Posterior vena cava (tissue), 2 donors: ENCODE measurements at places on chromosomes 5 and 9.

- no peak for DNase-seq
Measured at GRCh38 chr9:91360551-91361290, 997 bp downstream of the AUH start.

DNA sequence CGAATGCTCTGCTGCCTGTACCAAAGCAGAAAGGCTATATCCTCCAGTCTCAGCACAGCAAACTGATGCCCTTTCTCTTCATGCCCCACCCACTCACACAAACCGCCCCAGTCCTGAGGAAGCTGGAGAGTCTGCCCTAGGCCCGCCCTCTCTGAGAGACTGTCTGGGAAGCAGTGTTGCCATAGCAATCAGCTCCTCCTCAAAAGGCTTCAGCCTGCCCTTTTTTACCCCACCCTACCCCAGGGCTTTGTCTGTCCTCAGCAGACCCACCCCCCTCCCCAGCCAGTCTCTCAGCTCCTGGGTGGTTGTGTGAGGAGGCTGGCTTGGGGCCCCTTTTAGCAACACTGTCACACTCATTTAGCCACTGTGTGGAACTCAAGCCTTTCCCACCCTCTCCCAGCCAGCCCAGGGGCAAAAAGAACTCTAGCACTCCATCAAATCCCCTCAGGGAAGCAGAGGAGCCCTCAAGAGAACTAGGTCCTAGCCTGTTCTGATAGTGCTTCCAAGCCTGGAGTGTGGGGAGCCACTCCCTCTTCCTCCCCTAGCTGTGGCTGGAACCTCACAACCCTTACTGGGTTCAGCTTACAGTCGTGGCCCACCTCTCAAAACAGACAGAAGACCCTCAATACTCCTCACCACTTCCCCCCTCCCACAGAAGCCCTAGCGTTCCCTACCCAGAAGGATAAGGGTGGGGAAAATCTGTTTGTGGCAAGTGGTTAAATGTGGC, 1.4 kb downstream of the ATOSB start:
- DNase-seq, result peak; percentile 95

GRCh38 chr5:77168161-77168878, 42.2 kb upstream of the PDE8B start:
- peak; percentile 84 for DNase-seq

GRCh38 chr9:135480940-135481310, 1.3 kb downstream of the PPP1R26 start:
- no peak for DNase-seq

- no peak for DNase-seq
Measured at GRCh38 chr5:52725065-52725746, 62.5 kb upstream of the ITGA1 start.

- no peak for DNase-seq
Measured at GRCh38 chr9:133258061-133259015, 16.7 kb downstream of the ABO start.

DNA sequence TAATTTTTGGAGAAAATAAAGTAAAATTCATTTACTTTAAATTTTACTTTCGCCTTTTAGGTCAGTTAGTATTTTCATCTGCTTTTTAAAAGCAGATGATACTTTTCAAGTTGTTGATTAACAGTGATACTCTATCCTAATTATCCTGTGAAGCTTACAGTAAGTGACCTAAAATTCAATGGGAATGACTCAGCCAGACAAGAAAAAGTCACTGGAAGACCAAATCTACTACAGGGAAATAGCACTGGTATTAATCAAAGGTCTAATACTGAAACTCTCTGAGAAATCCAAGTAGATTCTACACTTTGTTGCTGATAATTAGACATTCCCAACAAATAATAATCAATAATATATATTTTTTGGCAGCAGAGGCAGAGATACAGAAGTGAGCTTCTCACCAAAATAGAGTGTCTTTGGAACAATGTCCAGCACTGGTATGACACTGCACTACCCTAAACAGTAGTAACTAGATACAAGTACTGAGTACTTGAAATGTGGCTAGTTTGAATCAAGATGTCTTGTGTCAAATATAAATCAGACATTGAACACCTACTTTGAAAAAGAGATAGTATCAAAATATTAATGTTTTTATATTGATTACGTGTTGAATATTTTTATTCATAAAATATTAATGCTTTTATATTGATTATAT, 22.8 kb upstream of the ELL2 start:
- DNase-seq, result no peak

DNA sequence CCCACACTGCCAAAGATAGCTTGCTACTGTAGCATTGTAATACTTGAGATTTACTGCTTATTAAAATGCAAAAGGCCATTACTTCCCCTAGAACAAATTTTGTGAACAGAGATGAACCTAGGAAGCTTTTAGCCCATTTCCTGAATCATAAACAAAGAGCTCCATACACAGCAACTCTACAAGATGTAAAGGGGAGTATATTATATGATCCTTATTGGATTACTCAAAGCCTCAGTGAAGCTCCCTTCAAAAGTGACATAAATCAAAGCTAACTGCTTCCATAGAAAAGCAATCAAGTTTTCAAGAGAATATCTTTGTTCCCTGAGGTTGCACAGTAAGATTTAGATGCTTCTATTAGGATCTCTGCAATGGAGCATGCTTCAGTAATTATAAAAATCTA, 629.8 kb downstream of the EFNA5 start:
- DNase-seq, result no peak

- DNase-seq, result no peak
Measured at GRCh38 chr9:18448101-18448500, 25.9 kb upstream of the ADAMTSL1 start.

DNA sequence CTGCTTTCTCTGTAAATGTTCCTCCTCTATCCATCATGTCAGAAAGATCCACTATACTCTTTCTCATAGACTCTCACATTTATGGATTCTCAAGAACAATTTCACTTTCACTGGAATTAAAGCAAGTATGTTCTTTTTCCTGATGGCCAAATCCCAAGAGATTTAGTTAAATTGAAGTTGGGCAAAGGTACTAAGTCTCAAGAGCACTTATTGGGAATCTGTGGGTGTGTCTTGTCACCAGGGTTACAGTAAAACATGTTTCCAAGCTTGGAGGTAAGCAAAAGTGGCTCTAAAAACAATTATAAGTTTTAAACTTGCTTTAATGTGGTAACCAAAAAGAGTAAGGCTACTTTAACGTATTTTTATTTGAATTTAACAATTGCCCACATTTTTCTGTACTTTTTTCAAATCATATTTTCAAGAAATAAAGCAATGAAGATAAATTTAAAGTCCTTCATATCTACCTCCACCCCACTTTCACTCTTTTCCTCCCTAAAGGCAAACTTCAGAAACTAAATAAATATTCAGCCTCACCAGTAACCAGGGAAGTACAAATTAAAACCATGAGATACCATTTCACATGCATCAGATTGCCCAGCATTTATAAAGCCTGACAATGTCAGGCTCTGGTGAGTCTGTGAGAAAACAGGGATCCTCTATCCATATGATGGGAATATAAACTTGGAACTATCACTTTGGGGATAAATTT, 387.4 kb downstream of the CETN3 start:
- no peak for DNase-seq

GRCh38 chr5:150162142-150162513, 4.5 kb upstream of the CDX1 start:
- no peak for DNase-seq

- DNase-seq, result no peak
Measured at GRCh38 chr9:107016383-107016782, 153.4 kb downstream of the ZNF462 start.

GRCh38 chr5:50653946-50654345, 12.5 kb upstream of the PARP8 start:
- DNase-seq, result no peak

GRCh38 chr5:112492291-112492690, 73.2 kb upstream of the EPB41L4A start:
- DNase-seq, result no peak

DNA sequence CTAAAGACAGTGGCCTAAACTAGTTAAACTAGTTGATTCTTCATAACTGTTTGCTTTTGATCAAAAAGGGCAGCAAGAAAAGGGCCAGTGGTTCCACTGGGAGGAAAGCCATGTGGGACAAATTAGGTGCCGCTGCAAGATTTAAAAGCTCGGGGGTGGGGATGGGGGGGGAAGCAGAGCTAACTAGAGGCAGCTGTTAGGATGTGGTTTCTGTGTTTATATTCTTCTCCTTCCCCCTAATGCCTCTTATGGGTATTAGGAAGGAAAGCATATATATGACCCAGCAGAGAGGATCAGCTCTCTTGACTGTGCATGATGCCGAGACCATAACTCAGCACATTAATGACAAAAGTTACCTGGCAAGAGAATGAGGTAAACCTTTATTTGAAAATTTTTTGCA, 65.7 kb downstream of the EFNA5 start:
- DNase-seq, result no peak

DNA sequence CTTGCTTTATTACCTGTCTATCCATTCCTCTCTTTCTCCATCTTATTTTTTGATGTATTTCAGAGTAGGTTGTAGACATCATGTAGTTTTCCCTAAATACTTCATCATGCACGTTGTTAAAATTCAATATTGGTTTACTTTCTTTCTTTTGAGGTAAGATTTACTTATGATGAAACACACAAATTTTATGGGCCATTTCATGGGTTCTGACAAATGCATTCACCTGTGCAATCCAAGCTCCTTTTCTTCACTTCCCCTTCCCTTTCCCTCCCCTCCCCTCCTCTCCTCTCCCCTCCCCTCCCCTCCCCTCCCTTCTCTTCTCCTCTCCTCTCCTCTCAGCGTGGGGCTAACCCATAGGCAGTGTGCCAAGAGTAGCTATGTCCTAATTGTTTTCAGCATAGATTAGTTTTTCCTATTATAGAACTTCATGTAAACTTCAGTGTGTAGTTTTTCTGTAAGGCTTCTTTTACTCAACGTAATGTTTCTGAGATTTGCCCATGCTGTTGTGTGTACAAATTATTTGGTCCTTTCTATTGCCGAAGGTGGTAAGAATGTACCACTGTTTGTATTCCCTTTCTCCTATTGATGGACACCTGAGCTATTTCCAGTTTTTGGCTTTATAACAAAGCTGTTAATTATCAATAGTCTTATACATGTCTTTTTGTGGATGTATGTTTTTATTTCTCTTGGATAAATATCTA, 92.9 kb upstream of the CLINT1 start:
- DNase-seq, result no peak

DNA sequence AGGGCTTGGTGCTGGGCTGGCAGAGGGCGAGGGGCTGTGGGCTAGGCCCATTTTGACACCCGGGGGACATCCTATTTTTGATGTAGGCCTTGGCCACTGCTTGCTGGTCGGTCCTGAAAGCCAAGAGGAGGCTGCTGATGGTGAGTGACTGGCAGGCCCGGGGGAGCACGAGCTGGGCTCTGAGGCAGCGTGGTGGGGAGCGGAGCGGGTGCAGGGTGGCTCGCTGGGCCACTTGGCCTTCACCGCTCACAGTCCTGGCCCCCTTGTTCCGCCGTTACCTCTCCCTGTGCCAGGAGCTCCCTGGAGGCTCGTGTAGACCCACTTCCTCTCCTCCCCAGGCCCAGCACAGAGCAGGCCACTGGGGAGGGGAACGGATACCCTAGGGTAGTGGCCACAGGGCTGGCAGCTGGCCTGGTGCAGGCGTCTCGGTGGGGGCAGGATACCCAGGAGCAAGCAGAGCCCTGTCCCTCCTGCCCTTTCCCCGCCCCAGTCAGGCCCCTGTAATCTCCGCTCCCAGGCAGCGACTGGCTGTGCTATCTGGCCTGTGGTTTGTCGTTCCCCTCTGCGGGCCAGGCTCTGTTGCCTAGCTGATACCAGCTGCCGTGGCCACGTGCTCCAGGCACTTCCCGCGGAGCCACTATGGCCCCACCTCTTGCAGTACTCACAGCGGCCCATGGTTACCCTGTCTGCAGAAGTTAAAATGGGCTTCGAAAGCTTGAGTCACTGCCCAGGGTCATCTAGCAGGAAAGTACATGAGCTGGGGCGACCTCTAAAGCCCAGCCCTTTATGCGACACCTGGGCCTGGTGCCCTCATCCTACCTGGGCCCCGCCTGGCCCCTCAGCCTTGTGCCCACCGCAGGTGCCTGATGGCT, 11.7 kb upstream of the DOLPP1 start:
- peak; percentile 90 for DNase-seq

DNA sequence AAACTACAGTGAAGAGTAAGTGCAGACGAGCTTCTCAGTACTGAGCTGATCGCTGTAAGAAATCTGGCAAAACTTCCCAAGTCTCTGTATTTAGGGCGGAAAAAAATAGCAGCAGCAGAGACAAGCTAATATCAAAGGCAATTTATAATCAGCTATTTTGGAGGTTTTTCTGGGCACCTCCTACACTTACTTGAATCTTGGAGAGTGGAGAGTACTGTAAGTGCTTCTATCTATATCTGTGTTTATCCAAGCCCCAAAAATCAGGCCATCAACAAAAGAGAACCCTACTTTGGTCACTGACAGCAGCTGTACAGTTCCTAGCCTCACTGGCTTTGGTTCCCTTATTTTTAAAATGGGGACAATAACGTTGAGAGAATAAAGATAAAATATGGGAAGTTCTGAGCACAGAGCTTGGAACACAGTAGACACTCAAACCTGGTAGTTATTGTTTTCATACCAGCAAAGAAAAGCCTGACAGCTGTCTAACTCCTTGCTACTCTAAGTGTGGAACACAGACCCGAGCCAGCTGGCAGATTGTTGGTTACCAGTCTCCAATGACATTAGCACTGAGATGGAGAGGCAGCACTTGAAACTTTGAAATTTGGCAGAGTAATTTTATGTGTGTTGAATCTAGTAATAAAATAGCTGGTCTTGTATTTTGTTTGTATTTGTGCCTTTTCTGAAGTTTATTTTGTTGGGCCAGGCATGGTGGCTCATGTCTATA, 96.0 kb upstream of the SLC28A3 start:
- DNase-seq, result no peak

DNA sequence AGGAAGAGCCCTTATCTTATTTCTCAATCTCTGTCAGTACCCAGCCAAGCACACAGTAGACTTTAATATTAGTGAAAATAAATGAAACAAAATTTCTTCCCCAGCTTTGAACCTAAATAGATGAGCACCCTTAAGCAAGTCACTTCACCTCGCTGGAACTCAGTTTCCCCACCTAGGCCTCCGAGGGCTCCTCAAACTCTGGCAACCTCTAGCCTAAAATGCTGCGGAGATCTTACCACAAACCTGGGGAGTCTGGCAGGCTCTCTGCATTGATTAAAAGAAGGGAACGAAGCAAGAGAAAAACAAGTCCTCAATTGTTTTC, 326 bp downstream of the RIGI start:
- DNase-seq, result no peak

GRCh38 chr5:167995844-167996425, 295.5 kb upstream of the WWC1 start:
- no peak for DNase-seq

DNA sequence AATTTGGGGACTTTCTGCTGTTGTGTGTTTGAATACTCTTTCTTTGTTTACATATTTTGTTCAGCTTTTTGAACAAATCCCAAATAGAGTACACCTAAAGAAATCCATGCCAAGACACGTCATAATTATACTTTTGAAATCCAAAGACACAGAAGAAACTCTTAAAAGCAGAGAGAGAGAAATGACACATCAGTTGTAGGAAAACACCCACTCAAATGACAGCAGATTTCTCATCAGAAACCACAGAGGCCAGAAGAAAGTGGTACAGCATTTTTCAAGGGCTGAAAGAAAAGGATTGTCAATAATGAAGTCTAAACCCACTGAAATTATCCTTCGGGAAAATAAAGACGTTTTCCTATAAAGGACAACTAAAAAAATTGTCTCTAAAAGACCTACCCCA, 378.6 kb downstream of the GADD45G start:
- no peak for DNase-seq
